ENCODE measurements at places on chromosomes 5 and 9. TPM values are rescaled to one million over a fixed set of nuclear protein-coding genes. Genes with fewer than 3 reads are reported as not detected.

WNT8A gene
- total RNA-seq: 1.1 TPM

NCS1 gene
- 0.27 TPM for total RNA-seq

PPP3R2 gene
- total RNA-seq: not detected

PCDHGB3 gene
- total RNA-seq: 3.5 TPM

FGD3 gene
- total RNA-seq: 59.8 TPM

TMC1 gene
- total RNA-seq: not detected

SPATA9 gene
- total RNA-seq: under 0.01 TPM

- no peak for DNase-seq
Measured at GRCh38 chr5:123455095-123455494, 31.9 kb upstream of the CEP120 start.

- no peak for DNase-seq
Measured at GRCh38 chr5:169018925-169019324, 282.0 kb downstream of the SLIT3 start.

DNA sequence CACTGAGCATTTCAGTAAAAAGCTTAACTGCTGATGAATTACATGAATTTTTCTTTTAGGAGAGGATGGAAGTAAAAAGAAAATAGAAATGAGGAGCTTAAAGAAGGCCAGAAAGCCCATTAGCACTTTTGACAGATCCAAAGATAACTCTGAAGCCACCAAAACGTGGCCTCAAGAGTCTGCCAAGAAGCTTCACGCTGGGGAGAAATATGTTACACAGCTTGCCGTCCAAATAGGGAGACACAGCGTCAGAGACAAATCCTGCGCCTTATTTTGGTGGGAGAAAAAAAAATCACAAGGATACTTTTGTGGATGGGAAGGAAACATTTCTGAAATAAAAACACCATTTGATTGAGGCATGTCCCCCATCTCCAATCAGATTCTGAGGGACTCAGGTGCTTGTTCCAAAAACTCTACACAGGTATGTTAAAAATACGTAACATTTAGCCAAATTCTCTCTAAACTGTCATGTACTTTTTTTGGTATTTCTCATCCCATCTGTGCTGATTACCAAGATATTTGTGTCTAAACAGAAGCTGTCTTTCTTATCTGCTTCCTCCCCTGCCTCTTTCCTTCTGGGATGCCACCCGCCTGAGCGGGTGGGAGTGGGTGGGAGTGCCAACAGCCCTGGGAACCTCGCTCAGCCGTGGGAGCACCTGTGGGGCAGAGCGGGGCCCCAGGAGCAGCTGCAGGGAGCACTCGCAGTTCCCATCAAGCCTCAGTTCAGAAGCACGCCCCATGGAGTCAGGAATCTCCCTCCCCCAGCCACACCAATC is 275.5 kb downstream of the DENND1A start:
- no peak for DNase-seq

GRCh38 chr5:140317859-140318258 is 15.0 kb upstream of the PFDN1 start:
- no peak for DNase-seq

DNA sequence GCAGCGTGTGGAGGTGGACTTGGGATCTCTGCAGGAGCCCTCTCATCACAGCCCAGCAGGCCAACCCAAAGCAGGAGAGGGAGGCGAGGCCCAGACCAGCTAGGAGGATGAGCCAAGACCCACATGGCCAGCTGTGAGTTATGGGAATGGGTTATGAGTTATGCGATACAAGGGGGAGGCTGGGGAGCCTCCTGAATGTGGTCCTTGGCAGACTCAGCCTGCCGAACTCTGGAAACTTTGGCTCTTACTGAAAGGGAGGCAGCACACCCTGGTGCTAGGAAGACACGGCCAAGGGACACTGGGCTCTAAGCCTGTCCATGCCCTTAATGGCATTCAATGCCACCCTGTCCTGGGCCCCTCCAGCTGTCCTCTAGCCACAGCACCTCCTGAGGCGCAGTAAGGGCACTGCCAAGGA is 7.7 kb upstream of the VAV2 start:
- DNase-seq: no peak

DNA sequence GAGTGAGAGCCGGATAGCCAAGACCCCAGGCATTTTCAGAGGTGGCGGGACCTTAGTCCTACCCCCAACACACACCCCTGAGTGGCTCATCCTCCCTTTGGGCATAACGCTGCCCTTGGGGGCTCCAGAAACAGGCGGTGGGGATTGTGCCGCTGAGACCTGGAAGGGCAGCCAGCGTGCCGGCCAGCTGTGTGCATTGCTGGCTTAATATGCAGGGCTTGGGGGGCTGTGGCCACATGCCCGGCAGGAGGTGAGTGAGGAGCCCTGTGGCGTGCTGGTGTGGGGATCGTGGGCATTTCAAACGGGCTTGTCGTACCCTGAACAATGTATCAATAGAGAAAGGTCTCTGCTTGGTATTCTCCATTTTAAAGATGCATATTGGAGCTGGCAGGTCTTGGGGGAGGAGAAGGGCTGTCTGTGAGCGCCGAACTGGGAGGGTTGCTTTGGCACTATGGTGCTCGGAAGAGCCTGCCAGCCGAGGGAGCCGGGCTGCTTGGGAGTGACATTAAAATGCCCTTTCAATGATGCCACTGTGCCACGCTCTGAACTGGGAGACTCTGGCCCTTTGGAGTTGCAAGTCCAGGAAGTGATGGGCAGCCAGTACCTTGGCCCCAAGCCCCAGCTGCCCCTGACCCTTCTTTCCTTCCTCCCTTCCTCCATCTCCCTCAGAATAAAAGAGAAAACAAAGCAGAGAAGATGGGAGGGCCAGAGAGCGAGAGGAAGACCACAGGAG is 11.2 kb upstream of the OLFM1 start:
- DNase-seq: no peak

- no peak for DNase-seq
Measured at GRCh38 chr9:121887553-121888437, 205.3 kb downstream of the TTLL11 start.

DNA sequence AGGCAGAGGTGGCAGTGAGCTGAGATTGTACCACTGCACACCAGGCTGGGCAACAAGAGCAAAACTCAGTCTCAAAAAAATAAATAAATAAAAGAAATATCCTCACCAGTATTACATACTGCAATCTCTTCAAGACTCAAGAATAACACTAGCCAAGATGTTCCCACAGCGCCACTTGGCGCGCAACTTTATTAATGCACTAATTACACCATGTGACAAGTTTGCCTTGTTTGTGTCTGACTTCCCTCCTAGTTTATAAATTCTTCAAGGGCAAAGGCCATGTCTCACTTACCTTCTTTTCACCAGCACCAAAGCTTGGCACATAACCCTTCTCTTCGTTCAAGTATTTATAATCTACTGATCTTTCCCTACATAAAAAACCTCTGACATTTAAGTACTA is 4.8 kb downstream of the SKP1 start:
- no peak for DNase-seq

DNA sequence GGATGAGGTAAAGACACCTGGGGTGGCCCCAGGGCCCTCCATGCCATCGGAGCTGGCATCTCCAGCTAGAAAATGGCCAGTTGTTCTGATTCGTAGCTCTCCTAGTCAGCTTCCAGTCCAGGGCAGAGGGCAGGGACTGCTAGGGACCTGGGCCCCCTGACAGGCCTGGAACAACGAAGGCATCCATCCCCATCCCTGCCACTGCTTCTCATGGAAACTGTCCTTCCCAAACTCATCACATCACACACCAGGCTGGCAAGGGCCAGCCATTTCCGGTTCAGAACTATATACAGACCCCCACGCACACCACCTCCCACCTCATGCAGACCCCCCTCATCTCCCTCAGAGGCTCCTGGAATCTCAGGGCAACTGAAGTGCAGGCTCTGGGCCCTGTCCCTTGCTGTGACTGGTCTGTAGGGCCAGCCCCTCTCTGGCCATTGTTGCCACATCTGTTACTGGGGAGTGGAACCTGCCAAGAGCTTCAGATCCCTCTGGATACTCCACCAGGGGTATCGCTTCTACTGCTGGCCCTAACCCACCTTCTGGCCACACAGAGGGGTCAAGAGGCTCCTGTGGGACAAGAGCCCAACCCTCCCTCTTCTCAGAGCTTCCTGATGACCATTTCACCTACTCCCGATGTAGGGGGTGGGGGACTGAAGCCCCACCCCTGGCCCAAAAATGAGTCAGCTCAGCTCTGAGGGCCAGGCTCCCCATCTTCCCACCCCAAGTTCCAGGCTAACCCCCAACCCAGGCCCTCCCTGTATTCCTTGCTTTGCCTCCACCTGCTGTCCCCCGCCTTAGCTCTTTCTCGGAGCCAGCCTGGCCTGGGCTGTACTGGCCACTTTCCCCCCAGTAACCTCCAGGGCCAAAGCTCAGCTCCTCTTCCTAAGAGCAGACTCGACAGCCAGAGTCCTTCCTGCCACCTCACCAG is 1.2 kb upstream of the MZB1 start:
- no peak for DNase-seq

DNA sequence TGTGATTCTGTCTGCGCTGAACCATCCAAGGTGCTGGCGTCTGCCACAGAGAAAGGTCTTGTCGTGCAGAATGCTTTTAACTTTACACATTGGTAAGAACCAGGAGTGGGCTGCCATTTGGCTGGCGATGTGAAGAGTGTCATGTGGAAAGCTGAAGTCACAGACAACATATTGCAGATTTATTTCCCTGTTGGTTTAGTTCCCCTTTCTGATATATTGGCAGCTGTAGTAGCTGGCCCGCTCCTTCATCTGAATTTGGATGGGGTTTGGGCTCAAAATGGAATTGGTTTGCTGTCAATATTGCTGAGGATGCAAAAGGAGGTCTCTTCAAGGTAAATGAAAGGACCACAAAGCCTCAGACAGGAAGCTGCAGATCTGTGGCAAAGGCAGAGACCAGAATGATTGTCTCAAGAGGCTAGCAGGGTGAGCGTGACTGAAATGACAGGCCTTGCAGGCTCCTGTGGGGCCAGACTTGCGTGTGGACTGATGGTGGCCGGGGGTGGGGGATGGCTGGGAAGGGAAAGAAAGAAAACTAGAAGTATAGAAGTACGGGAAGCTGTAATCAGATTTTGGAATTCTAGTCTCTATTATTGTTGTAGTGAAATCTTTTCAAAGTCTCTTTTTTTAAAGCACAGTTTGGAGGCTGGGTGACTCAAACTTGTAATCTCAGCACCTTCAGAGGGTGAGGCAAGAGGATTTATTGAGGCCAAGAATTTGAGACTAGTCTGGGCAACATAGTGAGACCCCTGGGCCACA is 25.1 kb upstream of the CD180 start:
- DNase-seq: no peak

DNA sequence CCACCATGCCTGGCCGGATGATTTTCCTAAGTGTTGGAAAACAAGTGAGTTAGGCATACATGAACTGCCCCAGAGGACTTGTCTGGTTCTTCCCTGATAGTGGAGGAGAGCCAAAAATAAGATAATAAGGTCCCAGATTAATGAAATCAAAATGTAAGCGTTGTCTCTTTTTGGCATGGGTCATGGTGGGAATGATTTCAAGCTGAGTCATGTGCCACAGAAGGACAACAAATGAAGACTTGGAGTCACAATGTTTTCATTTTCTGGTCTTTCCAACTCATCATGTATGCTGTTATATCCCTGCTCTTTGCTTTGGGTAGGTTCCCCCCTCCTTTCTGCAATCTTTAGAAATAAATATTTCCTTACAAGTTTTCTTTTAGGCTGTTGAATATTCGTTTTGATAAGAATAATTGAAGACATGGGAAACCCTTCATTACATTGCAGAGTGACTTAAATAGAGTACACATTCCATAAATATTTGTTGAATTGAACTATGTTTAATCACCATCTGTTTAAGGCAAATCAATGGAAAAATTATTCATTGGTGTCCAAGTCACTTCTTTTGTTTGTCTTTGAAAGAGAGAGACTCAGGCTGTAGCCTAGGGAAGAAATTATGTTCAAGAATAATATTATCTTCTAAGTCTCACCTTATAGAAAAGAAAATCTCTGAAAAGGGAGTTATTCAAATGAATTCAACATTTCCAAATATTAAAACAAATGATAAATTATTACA is 196.3 kb downstream of the CSNK1G3 start:
- DNase-seq: no peak

DNA sequence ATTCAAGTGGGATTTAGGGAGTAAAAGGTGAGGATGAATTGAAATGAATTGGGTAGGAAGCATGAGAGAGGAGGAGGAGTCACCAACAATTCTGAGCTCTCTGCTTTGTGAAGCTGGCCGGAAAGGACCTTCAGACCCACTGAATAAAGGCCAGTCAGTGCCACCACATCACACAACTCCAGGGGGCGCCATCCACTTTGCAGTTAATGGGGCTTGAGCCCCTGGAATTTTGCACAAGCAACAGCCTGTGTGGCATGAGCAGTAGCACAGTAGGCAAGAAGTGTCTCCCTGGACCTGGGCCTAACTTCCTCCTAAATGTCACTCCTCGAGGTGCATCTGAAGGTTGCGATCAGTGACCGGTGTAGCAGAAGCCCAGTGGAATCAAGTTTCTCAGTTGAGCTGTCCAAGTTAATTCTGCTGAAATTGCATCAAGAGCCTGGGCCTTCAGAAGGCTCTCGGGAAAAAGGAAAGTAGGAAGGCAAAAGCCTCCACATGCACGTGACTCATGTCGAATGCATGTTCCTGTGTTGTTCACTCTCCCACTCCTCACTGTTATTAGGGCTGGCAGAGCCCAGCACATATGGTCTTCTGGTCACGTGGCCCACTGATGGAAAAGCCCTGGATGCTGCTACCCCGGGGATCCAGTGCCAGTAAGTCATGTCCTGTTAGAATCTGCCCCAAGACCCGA is 27.8 kb upstream of the GLIS3 start:
- no peak for DNase-seq

GRCh38 chr5:122083535-122083934 is 5.5 kb upstream of the LOX start:
- DNase-seq: no peak

DNA sequence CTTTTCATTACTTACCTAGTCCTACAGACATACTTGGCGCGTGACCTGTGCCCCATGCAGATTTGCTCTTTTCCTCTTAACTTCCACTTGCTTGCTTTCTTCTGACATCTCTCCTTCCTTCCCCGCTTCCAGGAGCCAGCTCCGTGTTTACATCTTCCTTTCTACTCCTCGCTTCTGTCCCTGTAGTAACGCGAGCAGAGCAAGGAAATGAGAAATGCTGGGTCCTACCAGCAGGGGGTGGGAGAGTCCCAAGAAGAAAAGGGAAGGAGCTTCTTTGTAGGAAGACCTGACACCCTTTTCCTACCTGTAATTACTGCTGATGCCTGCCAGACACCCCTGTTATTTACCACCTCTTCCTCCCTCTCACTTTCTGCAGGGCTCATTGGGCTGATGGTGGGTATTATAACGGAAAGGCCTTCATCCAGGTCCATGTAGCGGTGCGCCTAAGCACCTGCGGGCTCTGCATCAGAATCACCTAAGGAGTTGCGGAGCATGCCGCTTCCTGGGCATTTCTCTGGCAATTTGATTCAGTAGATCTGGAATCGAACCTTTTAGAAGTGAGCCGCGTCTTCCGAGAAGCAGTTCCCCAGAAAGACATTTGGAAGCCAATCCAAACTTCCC is 1260.8 kb upstream of the WWC1 start:
- DNase-seq: peak; percentile 7

- no peak for DNase-seq
Measured at GRCh38 chr5:114185274-114185673, 176.6 kb upstream of the KCNN2 start.

DNA sequence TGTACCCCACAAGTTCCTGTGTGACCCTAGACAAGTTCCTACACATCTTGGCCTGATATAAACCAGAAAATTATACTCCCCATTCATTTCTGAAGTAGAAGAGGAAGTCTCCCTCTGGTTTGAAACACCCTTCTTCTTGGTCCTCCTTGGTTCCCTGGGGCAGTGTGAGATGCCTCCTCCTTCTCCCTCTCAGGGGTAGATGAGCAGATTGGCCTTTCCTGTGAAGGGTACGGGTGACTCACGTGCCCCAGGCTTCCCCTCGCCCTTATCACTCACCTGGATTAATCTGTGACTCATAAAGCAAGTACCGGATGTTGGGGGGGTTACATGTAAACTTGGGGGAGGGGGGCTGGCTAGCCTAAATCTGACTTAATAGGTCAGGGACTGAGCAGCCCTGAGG is 11.1 kb upstream of the AQP3 start:
- DNase-seq: no peak
